ENCODE measurements at places on chromosomes 2 and 18.

- H3K27ac ChIP-seq, result peak overlapping the region; percentile 76
- H3K36me3 ChIP-seq, result peaks cover 13% of the 10 kb centered on the region
- peaks cover 5% of the 10 kb centered on the region for H3K27me3 ChIP-seq
- no peak for DNase-seq
- peaks cover 36% of the 10 kb centered on the region for H3K4me1 ChIP-seq
- peak overlapping the region; percentile 95 for H3K4me3 ChIP-seq
Observed at GRCh38 chr2:16666449-16666801, 791 bp upstream of the CYRIA start.

DNA sequence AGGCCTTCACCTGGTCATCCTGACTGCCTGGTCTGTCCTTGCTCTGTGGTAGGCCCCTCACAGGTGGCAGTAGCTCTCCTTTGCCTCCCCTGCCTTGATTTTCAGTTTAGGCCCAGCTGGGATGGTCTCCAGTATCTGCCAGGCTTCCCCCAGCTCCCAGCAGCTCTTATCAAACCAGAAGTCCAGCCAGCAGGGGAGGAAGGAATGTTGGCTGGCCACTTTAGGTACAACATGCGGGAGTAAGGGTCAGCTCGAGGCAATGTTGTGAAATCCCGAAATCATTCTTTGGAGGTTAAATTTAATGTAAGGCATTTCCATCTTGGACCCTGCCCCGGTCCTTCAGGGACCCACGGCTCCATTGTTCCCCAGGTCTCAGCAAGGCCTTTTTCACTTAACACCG, 16.8 kb downstream of the ATP6V1C2 start:
- H3K4me1 ChIP-seq, result peaks cover 23% of the 10 kb centered on the region
- DNase-seq, result no peak
- H3K27me3 ChIP-seq, result peaks cover 6% of the 10 kb centered on the region
- no peaks in the 10 kb centered on the region for H3K36me3 ChIP-seq

- H3K27me3 ChIP-seq, result no peaks in the 10 kb centered on the region
- H3K36me3 ChIP-seq, result peaks cover 40% of the 10 kb centered on the region
- no peak overlapping the region for H3K27ac ChIP-seq
- no peak for DNase-seq
Observed at GRCh38 chr2:208297961-208298360, 31.9 kb downstream of the PIKFYVE start.

GRCh38 chr2:179876266-179876665, 14.9 kb upstream of the ZNF385B start:
- H3K4me1 ChIP-seq, result peaks cover 2% of the 10 kb centered on the region
- H3K4me3 ChIP-seq, result no peak overlapping the region
- H3K36me3 ChIP-seq, result no peaks in the 10 kb centered on the region
- H3K27me3 ChIP-seq, result no peaks in the 10 kb centered on the region
- no peak for DNase-seq

DNA sequence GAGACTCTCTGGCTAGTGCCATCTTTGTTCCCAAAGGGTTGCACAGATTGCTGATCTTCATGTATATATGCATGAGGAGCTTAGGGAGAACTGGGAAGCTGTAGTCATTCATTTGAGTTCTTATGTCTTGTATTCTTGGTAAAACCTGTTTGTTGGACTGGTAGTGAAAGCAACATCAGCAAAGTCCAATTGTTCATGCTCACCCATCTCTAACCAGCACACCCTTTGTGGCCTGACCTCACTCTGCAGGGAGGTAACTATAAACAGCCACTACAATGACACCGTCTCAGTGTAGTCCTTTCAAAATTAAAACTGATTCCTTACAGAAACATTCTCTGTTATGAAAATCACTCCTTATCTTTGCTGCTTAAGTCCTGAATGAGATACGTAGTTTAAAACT, 13.9 kb upstream of the LMAN1 start:
- H3K27me3 ChIP-seq, result no peaks in the 10 kb centered on the region
- H3K36me3 ChIP-seq, result no peaks in the 10 kb centered on the region
- H3K4me3 ChIP-seq, result no peak overlapping the region
- DNase-seq, result no peak
- no peaks in the 10 kb centered on the region for H3K4me1 ChIP-seq

- H3K27ac ChIP-seq, result no peak overlapping the region
- no peaks in the 10 kb centered on the region for H3K4me1 ChIP-seq
- H3K4me3 ChIP-seq, result no peak overlapping the region
- no peaks in the 10 kb centered on the region for H3K36me3 ChIP-seq
- peak; percentile 52 for DNase-seq
Observed at GRCh38 chr2:190069936-190070696, 7.6 kb upstream of the MSTN start.

DNA sequence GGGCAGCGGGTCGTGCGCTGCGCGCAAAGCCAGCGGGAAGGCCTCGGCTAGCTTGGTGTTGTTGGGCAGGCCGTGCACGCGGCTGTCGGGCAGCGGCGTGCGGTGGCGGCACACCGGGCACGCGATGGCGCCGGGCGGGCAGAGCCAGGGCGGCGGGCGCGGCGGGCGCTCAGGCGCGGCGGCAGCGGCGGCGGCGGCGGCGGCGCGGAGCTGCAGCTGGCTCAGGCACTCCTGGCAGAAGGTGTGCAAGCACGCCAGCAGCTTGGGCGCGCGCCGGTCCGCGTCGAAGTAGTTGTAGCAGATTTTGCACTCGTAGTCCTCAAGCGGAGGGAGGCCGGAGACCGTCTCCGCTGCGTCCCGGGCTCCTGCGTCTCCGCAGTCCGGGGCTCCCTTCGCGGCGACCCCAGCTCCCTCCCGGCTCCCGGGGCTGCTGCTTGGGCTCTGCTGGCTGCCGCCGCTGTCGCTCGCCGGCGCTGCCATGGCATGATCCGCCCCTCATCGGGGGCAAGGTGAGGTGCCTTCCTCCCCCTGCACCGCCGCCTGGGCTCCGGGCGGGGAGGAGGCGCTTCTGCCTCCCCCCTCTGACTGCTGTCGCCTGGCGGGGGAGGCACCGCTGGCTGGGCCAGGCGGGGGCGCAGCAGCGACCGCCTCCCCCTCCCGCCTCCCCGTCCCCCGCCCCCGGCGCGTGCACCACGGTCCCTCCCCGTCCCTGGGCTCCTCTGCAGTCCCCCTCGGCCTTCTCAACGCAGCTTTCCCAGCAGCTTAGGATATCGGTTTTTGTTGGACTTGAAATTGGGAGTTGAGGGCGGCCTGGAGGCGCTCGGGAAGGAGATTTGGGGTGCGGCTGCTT, 21.0 kb upstream of the PAX3 start:
- peaks cover 11% of the 10 kb centered on the region for H3K27me3 ChIP-seq
- peak overlapping the region; percentile 88 for H3K4me3 ChIP-seq
- no peak overlapping the region for H3K27ac ChIP-seq
- peaks cover 3% of the 10 kb centered on the region for H3K36me3 ChIP-seq
- no peak for DNase-seq

DNA sequence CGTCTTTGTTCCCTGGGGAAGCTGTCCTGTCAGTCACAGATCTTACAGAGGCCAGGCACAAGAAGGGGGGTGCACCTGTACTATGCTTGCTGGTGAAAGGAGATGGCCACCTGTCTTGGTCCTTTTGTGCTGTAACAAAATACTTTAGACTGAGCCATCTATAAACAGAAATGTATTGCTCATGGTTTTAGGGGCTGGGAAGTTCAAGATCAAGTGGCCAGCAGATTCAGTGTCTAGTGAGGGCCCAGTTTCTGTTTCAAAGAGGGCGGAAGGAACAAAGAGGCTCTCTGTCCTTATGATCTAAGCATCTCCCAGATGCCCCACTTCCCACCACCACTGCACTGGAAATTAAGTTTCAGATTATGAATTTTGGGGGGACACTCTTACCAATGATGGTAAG, 35.5 kb upstream of the RPL37A start:
- no peaks in the 10 kb centered on the region for H3K4me1 ChIP-seq
- H3K27me3 ChIP-seq, result peaks cover 2% of the 10 kb centered on the region
- H3K36me3 ChIP-seq, result peaks cover 25% of the 10 kb centered on the region
- no peak overlapping the region for H3K27ac ChIP-seq

DNA sequence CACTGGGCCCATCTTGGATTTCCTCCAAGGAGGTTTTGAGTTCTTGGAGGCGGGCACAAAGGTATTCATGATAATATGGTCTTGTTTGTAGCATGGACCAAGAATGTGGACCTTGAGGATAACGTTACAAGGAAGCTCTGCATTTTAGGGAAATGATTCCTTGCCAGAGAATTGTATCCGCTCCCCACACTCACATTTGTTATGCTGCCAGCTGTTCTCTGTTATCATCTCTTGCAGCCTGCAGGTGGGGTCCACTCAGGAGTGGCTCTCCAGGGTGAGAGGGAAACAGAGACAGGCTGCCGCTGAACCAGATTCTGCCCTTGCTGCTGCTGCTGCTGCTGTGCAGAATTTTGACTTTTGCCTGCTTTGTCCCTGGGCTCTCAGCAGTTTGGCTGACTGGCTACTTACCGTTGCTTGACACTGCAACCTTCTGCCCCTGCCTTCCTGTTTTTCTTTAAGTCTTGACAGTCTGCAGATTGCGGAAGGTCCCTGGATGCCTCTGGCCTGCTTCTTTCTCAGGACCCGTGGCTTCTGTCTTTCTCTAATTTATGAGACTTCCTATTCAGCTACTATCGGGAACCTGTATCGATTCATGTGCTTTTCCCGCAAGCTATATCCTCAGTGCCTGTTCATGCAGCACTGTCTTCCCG, 122.3 kb upstream of the DOCK10 start:
- H3K27me3 ChIP-seq, result no peaks in the 10 kb centered on the region
- no peaks in the 10 kb centered on the region for H3K36me3 ChIP-seq
- no peaks in the 10 kb centered on the region for H3K4me1 ChIP-seq
- no peak overlapping the region for H3K27ac ChIP-seq

GRCh38 chr2:185374878-185375277, 363.7 kb upstream of the FSIP2 start:
- DNase-seq, result no peak
- H3K36me3 ChIP-seq, result no peaks in the 10 kb centered on the region
- no peaks in the 10 kb centered on the region for H3K27me3 ChIP-seq
- H3K27ac ChIP-seq, result no peak overlapping the region
- no peaks in the 10 kb centered on the region for H3K4me1 ChIP-seq
- no peak overlapping the region for H3K4me3 ChIP-seq

DNA sequence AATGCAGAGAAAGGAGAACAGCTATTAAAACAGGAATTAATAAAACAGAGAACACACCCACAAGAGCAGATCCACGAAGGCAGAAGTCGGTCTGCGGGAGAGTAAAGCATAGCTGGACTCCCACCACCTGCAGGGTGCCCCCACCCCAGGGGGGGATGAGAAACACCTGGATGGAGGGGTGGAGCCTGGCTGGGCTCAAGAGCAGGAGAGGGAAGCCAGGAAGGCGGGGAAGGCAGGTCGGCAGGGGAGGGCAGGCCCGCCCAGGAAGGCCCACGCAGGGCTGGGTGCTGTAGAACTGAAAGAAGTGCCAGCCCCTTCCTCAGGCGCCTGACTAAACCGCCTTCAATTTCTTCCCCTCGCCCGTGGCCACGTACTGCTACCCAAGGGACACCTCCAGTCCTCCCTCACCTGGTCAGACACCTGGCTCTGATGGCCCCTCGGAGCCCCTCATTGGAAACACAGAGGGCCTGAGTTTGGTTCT, 175.4 kb downstream of the HDAC4 start:
- H3K36me3 ChIP-seq, result no peaks in the 10 kb centered on the region
- peaks cover 5% of the 10 kb centered on the region for H3K27me3 ChIP-seq
- DNase-seq, result no peak
- H3K4me1 ChIP-seq, result peaks cover 9% of the 10 kb centered on the region

GRCh38 chr2:73297586-73297985, 4.2 kb upstream of the EGR4 start:
- H3K4me1 ChIP-seq, result peaks cover 3% of the 10 kb centered on the region
- no peak overlapping the region for H3K4me3 ChIP-seq
- no peak for DNase-seq
- no peaks in the 10 kb centered on the region for H3K36me3 ChIP-seq
- no peak overlapping the region for H3K27ac ChIP-seq

- H3K27ac ChIP-seq, result no peak overlapping the region
- H3K4me3 ChIP-seq, result no peak overlapping the region
- H3K4me1 ChIP-seq, result no peaks in the 10 kb centered on the region
- peaks cover 9% of the 10 kb centered on the region for H3K27me3 ChIP-seq
Observed at GRCh38 chr2:29226808-29227207, 111.6 kb downstream of the CLIP4 start.

DNA sequence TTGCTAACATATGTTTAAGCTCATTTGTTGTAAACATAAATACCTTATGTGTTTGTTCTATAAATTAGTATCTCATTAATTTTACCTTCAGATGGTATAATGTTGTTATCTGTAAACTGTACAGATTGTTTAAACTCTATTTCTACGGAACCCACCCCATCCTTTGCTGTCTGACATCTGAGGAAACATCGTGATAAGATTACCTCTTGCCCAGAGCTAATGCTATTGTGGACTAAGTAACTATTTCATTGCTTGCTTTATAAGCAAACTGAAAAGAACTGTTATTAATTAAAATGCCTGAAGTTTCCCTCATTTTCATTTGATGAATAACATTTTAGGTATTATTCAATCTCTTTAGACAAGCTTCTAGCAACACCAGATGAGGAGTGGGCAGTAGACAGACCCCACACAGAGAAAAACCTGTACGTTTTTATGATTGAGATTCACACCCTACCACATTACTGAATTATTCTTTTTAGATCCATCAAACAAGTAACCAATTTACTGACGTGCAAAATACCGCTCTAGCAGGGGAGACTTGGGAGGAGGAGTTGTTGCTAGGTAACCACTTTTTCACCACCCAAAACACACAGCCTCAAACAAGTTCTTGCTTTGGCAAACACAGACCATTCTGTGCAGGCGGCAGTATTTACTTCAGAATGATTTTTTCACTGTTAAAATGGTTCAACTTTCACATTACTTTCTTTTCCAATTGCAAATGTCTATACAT, 1.9 kb upstream of the SYT4 start:
- H3K36me3 ChIP-seq, result no peaks in the 10 kb centered on the region
- no peak overlapping the region for H3K27ac ChIP-seq
- H3K27me3 ChIP-seq, result no peaks in the 10 kb centered on the region
- H3K4me1 ChIP-seq, result peaks cover 2% of the 10 kb centered on the region
- no peak for DNase-seq

GRCh38 chr18:23824669-23825068, 135.4 kb downstream of the LAMA3 start:
- H3K27ac ChIP-seq, result no peak overlapping the region
- no peaks in the 10 kb centered on the region for H3K27me3 ChIP-seq
- no peak for DNase-seq
- H3K36me3 ChIP-seq, result no peaks in the 10 kb centered on the region
- no peak overlapping the region for H3K4me3 ChIP-seq

GRCh38 chr18:50131591-50131990, 63.4 kb downstream of the MYO5B start:
- no peaks in the 10 kb centered on the region for H3K36me3 ChIP-seq
- no peak overlapping the region for H3K27ac ChIP-seq
- no peak overlapping the region for H3K4me3 ChIP-seq
- no peak for DNase-seq
- H3K4me1 ChIP-seq, result peaks cover 40% of the 10 kb centered on the region

GRCh38 chr2:137252934-137253333, 487.6 kb downstream of the THSD7B start:
- no peak for DNase-seq
- H3K27me3 ChIP-seq, result no peaks in the 10 kb centered on the region
- H3K4me3 ChIP-seq, result no peak overlapping the region
- H3K4me1 ChIP-seq, result no peaks in the 10 kb centered on the region
- no peak overlapping the region for H3K27ac ChIP-seq

GRCh38 chr2:186641132-186641806, 51.4 kb downstream of the ITGAV start:
- no peak overlapping the region for H3K27ac ChIP-seq
- peaks cover 14% of the 10 kb centered on the region for H3K36me3 ChIP-seq
- no peak overlapping the region for H3K4me3 ChIP-seq
- H3K4me1 ChIP-seq, result peaks cover 24% of the 10 kb centered on the region
- peaks cover 3% of the 10 kb centered on the region for H3K27me3 ChIP-seq

GRCh38 chr18:41462946-41463345, 492.1 kb upstream of the PIK3C3 start:
- no peak overlapping the region for H3K4me3 ChIP-seq
- no peak overlapping the region for H3K27ac ChIP-seq
- no peak for DNase-seq
- H3K4me1 ChIP-seq, result peaks cover 8% of the 10 kb centered on the region

All from endothelial cell (in vitro differentiated cells).